ENCODE measurements at places on chromosomes 13 and 19.
A peak's percentile ranks its signal among the peaks of the same experiment; 100 is the strongest.

- no peak for DNase-seq
Measured at GRCh38 chr13:66314911-66315310, 915.2 kb downstream of the PCDH9 start.

DNA sequence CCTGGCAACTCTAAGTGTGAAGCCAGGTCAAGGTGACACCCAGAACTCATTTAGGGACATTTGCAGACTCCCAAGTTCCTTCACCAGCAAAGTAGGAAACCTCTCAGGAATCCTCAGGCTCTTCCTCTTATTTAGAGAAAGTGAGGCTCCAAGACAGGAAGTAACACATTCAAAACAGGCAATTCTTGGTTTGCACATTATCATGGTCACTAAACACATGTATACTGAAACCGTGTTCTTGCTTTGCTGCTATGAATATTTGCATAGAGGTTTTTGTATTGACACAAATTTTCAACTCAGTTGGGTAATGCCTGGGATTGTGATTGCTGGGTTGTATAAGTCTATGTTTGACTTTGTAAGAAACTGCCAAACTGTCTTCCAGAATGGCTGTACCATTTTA, 13.2 kb upstream of the URI1 start:
- no peak for DNase-seq

- DNase-seq = no peak
Measured at GRCh38 chr13:75312884-75313520, 169.0 kb downstream of the TBC1D4 start.

- no peak for DNase-seq
Measured at GRCh38 chr13:20363603-20364002, 131.5 kb upstream of the GJB6 start.

DNA sequence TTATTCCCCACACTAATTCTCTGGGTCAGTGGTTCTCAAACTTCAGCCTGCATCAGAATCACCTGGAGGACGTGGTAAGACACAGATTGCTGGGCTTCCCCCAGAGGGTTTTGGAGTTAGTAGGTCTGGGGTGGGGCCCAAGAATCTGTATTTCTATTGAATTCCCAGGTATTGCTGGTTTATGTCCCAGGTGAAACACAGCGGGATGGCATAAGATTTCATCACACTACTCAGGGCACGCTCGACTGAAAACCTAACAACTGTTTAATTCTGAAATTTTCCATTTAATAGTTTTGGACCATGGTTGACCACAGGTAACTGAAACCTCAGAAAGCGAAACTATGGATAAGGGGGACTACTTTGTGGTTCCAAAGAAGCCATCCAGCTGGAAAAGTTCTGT, 6.5 kb downstream of the MLNR start:
- no peak for DNase-seq

GRCh38 chr19:41927497-41928192, 604 bp downstream of the ERFL start:
- no peak for DNase-seq

GRCh38 chr19:42253245-42254088, 1.5 kb downstream of the ERF start:
- peak; percentile 68 for DNase-seq

- DNase-seq = no peak
Measured at GRCh38 chr13:90709319-90709718, 638.2 kb upstream of the MIR17HG start.

DNA sequence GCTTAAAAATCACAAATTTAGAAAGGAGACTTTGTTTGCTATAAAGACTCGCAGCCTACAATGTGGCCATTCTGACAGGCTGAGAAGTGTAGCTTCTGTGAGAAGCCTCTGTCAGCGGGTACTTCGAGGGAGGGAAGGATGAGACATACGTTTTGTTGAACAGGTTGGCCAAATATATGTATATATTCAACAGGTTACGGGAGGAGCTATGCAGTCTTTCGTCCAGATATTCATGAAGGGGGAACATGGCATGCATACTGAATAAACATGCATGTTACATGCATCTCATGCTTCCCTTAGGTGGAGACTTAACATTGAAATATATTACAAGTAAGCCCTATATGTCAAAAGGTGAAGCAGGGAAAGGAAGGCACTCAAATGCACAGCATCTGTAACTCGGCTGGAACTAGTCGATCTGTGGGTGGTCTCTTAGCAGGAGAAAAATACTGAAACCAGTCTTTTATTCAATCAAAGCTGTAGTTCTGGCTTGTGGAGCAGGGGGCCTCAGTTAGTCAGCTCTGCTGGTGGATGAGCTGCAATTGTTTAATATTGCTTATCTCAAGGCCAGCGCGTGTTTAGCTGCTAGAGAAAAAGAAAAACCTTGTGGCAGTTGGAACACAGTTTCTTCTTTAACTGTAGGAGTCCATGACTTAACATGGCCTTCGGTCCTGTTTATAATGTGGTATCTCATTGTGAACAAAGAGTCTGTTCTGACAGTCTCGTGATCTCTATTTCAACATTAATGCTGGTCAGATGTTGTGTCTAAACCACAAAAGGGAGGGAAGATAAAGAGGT, 94.3 kb downstream of the FAM216B start:
- DNase-seq = no peak

- DNase-seq = no peak
Measured at GRCh38 chr13:45209229-45209628, 8.4 kb upstream of the KCTD4 start.

- no peak for DNase-seq
Measured at GRCh38 chr13:98260357-98261164, 83.5 kb upstream of the RNF113B start.

GRCh38 chr19:5107432-5108122, 138.7 kb downstream of the KDM4B start:
- no peak for DNase-seq

- DNase-seq = no peak
Measured at GRCh38 chr19:7918615-7919421, 1.3 kb upstream of the SNAPC2 start.

GRCh38 chr13:50410921-50411746, 395.9 kb downstream of the KCNRG start:
- no peak for DNase-seq

DNA sequence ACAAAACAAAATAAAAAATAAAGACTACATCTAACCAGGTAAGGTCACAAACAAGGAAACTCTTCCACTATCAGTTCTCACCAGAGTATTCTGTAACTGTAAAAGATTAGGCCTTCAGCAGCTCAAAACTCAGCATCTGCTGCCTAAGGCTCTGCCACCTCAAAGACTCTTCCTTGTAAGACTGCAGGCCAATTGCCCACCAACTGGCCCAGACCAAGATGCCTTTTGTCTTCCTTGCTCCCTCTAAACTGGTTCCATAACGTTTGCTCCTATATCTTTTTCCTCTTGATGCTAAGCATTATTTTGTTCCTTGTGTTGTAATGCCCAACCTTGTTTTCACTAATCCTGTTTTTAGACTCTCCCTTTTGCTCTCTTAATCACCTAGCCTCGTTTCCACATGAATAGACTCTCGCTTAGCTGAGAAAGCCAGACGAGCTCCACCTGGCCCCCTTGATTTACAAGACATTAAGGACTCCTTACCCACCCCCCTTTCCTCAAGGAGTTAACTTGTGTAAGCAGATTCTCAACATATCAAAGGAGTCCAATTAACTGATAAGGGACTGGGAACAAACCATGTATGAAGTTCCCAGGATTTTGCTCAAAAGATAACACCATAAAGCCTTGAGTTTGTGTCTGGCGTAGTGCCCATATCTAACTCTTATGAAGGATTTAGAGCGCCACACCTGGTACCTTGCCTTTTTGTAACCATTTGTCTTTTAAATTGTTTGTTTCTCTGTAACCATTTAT, 1.5 kb downstream of the ZNF814 start:
- DNase-seq = no peak

- DNase-seq = no peak
Measured at GRCh38 chr13:79647533-79647932, 166.6 kb downstream of the NDFIP2 start.

- DNase-seq = no peak
Measured at GRCh38 chr13:49636705-49637104, 8.4 kb downstream of the ARL11 start.

DNA sequence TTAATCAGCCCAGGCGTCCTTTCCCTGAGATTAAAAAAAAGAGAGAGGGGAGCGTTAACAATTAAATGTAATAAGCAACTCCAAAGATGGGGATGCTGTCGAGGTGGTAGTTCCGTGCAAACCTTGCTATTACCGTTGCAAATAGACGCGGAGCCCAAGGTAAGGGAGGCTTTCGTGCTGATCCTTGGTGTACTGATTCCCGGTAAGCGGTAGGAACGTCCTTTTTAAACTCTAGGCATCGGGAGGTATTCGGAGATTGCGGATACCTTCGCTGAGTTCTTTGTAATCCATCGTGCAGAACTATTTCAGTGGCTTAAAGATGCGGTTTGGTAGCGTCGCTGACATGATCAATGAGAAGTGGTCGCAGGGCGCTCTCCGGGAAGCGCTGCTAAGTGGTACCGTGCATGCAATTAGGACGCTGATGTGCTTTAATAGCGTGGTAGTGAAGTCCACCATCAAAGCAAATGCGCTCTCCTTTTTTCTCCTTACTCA, 3.1 kb downstream of the SLITRK5 start:
- peak; percentile 11 for DNase-seq

DNA sequence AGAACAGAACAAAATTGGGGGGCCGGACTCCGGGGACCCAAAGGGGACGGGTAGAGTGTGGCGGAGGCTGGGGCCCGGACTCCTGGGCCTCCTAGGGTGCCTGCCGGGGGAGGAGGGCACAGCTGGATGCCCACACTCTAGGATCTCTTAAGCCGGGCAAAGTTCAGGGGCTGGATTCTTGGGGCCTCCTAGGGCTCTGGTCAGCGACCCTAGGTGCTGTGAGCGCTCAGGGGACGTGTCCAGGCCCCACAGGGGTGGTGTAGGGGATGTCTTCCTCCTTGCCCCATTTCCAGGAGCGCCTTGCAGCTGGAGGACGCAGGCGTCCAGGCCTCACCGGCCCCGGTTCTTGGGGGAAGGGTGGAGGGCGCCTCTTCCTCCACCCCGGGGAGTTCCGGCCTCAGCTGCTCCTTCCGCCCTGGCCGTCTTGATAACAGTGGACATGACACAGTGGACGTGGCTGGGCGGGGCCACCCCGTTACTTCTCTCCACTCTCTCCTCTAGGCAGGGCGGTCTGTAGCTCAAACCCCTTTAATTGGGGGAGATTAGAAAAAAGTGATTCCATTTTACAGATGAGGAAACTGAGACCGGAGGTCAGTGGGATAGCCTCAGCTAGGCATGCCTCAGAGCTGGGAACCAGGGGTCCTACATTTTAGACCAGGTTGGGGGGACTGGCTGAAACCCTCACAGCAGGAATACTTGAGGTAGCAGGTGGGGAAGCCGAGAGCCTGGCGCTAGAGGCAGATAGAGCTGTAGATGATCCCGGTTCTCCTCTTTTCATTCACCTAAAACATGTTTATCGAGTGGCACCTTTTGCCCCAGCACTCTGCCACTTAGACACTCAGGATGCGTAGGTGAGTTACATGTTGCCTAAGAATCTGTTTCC, 705 bp downstream of the STXBP2 start:
- DNase-seq = no peak

DNA sequence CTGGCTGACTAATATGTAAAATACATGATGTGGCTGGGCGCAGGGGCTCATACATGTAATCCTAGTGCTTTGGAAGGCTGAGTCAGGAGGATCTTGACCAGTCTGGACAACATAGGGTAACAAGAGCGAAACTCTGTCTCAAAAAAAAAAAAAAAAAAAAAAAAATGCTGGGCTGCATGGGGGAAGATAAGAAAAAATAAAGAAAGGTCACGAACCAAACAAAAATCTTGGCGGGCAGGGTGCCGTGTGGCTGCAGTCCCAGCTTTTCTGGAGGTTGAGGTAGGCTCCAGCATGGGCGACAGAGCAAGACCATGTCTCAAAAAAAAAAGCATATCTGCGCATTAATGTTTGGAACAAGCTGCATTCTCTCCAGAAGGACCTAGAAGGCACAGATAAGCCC, 8.7 kb downstream of the RNASEH2A start:
- no peak for DNase-seq
